Cortex of kidney (tissue), 1 donor: ENCODE measurements at places on chromosomes 11 and 22.

- DNase-seq, result no peak
Observed at GRCh38 chr11:116541460-116541859, 231.3 kb downstream of the BUD13 start.

- DNase-seq, result no peak
Observed at GRCh38 chr11:44305470-44306051, 4.4 kb downstream of the ALX4 start.

DNA sequence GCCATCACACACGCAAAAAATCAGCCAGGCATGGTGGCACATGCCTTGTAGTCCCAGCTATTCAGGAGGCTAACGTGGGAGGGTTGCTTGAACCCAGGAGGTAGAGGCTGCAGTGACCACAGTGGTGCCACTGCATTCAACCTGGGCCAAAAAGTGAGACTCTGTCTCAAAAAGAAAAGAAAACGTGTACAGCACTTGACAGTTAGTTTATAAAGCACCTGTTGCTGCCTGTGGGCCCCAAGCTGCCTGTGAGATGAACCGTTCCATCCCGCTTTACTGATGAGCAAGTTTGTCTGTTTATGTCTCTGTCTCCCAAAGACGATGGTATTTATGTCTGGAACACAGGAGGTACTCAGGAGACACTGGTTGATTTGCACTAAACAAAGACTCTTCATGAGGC is 1.5 kb upstream of the PRR5 start:
- DNase-seq, result no peak

DNA sequence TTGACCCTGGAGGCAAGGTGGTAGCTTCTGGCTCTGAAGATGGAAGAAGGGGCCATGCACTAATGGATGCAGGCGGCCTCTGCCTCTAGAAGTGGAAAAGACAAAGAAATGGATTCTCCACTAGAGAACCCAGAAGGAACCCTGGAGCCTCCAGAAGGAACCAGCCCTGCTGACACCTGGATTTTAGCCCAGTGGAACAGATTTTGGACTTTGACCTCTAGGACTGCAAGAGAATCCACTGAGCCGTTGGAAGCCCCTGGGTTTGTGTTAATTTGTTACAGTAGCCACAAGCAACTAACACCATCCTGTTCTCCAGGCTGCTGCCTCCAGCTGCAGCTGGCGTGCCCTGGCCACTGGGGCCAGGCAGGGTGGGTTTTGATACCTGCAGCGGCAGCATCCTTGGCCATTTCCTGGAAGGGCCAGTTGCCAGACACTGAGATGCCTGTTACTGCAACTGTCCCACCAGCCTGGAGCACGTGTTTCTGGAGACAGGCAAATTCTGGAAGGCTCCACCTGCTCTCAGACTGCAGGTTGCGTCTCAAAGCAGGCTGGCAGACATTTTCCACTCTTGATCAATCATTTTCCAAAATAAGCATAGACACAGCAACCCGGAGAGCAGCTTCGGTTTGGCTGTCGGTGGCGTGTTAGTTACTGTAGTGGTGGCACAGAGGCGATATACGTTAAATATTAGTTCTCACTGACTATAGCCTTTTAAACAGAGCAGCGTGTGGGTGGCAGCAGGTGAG is 76.8 kb upstream of the PARVG start:
- DNase-seq, result no peak

GRCh38 chr11:1675536-1676228 is 21.3 kb upstream of the KRTAP5-6 start:
- DNase-seq, result no peak

GRCh38 chr11:85698195-85698594 is 12.2 kb upstream of the CCDC89 start:
- DNase-seq, result no peak

DNA sequence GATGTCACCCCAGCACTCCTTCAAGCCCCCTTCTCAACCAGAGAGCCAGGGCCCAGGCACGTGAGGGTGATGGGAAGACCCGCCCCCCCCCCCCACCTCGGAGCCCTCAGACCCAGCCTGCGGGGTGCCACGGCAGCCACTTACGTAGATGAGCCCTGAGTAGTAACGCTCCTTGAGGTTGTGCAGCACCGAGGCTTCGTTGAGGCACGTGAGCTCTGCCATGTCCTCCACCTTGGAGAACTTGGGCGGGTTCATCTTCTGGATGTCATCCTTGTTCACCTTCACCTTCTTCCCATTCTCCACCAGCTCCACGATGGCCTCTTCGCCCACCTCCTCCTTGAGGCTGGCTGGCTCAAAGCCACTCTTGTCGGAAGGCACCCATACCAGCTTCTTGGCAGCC is 39.0 kb downstream of the MYH9 start:
- DNase-seq, result no peak

GRCh38 chr11:66183494-66184048 is 84.9 kb upstream of the RAB1B start:
- no peak for DNase-seq

DNA sequence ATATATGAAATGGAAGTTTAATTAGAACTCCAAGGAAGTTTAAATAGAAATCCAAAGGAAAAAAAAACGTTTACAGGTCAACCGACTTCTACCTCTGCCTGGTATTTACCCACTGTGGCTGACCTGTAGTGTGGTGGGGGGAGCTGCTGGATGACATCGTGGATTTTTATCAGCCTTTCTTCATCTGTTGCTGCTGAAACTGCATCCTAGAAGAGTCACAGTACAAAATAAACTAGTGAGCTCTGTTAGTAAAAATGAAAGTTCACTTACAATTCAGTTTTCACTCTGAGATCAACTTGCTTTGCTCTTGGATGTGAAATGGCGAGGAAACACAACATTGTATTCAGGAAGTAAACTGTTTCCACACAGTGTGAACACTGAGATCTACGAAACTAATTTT is 43.2 kb upstream of the TP53AIP1 start:
- no peak for DNase-seq

- no peak for DNase-seq
Observed at GRCh38 chr22:19174106-19175025, 4.2 kb downstream of the SLC25A1 start.

DNA sequence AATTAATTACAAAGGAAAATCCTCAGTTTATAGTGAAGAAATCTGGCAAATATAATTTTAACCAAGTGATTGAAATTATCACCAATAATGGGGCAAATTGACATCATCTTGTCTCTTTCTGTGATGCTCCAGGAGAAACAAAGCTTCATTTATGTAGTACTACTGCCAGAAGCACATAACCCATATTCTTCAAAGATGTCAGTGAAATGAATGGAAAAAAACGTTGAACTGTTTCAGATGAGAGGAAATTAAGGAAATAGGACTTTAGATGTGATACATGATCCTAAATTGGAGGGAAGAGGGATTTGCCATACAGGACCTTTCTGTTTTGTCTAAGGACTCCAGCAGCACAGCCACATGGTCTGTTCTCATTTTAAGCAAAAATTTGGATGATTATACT is 57.6 kb downstream of the PPP6R3 start:
- DNase-seq, result no peak
